ENCODE measurements at places on chromosomes 7 and 10.

DNA sequence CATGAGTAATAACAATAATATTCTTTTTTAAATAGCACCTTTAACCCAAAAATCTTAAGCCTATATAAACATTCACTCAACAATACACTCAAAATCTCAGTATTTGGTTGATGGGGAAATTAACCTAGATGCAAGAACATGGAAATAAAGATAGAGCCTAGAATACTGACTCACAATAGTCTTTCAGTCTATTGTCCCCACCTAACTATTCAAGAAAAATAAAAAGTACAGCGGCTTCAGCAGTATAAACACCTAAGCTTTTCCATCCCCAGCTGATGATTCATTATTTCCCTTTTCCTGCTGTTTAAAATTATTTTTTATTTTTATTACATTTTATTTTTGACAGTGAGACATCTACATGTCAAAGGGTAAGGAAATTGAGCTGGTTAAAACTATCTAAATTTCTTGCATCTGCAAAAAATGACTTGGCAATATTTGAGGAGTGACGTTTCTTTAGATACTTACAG, 201.4 kb downstream of the FZD1 start:
- DNase-seq: no peak

- no peak for DNase-seq
Measured at GRCh38 chr7:129605960-129606614, 5.4 kb upstream of the NRF1 start.

DNA sequence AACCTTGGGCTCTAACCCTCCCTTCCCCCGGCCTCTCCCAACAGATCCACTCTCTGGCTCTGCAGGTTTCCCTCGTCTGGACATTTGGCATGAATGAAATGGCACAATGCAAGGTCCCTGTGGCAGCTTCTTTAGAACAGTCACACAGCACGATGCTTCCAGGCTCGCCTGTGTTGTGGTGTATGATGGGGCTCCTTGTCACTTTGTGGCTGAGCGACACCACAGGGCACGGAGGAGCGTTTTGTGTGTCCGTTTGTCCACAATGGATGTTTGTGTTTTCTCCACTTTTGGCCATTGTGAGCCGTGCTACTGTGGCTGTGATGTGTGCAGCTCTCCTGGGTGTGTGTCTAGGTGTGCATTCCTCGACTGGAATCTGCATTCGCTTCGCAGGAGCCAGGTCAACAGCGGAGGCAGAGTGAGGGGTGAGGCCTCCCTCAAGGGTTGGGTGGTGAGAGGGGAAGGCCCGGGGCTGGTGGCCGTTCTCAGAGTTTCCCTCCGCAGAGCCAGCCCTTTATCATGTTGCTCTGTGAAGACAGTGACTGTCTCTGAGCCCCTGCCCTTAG, 22.3 kb upstream of the SHH start:
- no peak for DNase-seq

- no peak for DNase-seq
Measured at GRCh38 chr10:69457771-69458237, 6.5 kb downstream of the TSPAN15 start.

DNA sequence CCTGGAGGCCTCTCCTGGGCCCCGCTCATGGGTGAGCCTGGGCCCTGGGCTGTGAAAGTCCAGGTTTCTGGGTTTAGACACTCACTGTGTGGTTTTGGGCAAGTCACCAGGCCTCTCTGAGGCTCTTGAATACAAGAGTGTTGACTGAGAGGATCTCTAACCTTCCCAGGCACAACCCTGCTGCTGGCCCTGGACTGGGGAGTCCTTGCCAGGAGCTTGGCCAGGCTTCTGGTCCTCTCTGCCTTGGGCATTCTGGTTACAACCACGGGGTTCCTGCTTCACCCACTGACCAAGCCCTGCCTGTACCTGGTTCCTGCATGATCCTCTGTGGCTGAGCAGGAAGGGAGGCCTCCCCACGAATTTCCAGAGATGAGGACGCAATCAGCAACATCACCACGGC, 63.6 kb upstream of the COL13A1 start:
- DNase-seq: no peak

GRCh38 chr7:129777993-129778769, 166.7 kb downstream of the NRF1 start:
- no peak for DNase-seq

DNA sequence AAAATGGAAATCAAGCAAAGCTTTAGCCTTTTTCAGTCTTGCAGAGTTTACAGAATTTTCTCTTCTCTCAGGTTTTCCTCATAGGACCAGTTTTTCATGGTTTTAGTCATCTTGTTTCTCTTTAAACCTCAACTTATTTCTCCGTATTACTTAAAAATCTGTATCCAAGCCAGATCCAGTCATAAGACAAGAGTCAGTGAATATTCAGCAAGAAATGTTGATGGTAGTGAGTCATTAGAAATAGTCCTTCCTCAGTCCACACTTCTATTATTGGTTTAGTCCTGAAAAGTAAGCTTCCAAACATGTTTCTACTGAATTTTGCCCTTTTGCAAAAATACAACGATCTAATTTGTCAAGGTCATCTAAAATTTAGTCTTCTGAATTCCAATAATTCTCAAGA, 107.0 kb downstream of the VIM start:
- no peak for DNase-seq

- DNase-seq: no peak
Measured at GRCh38 chr7:92854501-92855238, 18.3 kb upstream of the CDK6 start.

GRCh38 chr10:69745698-69746097, 56.0 kb upstream of the COL13A1 start:
- DNase-seq: no peak

- DNase-seq: no peak
Measured at GRCh38 chr10:24209432-24209771, 464 bp downstream of the KIAA1217 start.

DNA sequence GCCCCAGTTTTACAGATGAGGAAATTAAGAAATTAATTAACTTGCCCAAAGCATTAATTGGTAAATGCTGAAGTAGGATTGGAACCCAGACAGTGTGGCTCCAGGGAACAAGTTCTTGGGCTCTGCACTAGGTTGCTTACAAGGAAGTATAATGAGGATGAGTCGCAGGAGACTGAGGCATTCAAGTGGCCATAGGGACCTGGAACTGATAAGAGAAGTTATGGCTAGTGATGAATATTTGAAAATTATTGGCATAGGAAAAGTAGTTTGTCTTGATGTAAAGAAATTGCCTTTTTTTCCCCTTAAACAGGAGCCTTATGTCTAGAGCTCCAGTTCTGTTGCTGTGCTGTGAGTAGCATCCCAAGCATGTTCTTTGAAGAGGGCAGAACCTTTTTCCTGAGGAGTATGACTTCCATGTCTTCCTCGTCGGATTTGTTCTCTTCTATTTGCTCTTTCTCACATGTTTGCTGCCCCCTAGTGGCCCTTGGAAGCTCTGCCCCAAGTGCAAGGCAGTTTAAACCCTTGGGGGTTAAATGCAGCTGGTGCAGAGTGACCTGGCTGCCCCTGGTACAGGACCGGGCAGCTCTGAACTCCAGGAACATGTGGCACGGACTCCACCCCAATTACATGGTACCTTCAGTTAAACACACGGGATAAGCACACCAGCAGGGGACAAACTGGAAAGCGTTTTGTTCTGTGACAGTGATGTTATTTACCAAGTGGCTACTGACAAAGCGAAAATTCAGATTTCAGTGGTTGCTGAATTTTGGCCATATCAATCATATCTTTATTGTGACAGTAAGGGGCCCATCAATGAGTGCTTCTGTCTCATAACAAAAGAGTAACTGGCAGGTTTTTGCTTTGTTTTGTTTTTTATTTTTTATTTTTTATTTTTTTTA, 148.8 kb downstream of the HECW1 start:
- DNase-seq: peak; percentile 46

DNA sequence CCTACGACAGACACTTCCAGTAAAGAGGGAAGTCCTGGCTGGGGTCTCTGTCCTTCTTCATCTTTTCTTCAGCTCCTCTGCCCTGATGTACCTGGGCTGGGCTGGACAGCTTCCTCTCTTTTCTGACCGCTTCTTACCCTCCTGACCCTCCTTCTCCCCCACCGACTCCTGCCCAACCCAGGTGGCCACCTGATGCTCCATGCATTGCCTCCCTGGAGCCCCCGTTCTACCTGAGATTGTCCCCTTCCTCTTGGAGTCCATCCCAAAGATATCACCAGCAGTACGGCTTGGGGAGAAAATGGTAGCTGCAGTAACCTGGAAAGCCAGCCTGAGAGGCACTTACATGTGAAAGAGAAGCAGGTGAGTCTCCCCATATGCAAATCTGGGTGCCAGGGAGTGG, 566.3 kb downstream of the TCERG1L start:
- no peak for DNase-seq

DNA sequence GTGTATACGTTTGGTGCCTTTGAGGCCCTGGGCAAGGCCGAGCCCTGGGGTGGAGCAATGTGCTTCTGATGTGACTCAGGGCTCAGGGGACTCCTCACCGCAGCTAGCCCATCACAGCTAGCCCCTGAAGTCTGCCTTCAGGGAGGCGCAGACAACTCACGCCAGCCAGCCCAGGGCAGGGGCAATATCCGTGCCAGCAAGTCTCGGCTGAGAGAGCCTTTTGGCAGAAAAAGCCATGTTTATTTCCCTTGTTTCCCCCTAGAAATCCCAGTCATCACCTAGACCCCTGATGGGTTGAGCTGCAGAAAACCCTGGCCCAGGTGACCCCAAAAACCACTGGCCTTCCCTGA, 90.4 kb downstream of the CHST15 start:
- no peak for DNase-seq

GRCh38 chr7:131532570-131533091, 23.8 kb downstream of the PODXL start:
- no peak for DNase-seq

DNA sequence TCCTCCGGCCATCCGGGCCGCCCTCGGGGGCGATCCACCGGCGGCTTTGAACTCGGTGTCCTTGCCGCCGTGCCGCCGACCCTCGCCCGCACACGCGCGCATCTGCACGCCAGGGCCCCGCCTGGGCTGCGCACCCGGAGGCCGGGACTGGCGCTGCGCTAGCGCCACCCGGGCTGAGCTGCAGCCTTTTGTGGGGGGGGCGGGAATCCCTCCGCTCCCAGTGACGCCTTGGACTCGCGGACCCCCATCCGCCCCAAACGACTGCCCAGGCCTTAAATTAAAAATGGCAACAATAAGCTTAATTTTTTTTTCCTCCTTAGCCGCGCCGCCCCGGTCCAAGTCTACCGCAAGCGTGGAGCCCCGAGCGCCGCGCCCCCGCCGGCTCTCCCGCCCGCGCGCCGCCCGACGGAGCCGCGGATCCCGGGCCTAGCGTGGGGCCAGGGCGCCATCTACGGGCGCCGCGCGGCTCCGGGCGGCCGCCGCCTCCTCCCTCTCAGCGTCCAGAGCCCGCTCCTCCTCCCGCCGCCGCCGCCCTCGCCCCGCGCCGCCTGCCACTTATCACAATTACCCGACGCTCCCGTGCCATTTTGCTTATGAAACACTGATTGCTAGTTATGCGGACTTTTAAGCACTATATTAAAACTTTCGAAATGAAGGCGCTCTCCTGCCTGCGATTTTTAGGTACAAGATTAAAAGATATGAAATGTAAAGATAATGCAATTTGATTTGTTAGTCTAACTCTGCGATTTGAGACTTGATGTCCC, 7.5 kb upstream of the EBF3 start:
- peak; percentile 37 for DNase-seq

DNA sequence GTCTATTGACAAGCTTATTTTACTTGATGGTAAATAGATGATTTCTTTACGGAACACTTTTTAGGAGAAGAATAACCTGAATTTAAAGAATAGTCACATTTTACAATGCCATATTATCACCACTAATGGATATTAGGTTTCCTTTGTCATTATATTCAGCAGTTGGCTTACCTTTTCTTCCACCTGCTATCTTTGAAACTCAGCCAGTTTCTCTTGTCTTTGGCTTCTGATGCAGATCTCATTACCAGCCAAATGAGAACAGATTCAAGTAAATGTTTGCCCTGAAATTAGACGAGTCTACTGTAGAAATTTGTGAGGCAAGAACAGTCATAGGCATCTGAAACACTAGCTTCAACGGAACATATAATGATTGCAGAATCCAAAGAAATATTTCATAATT, 85.5 kb upstream of the OIT3 start:
- no peak for DNase-seq

- no peak for DNase-seq
Measured at GRCh38 chr7:105787793-105788192, 88.6 kb downstream of the ATXN7L1 start.

DNA sequence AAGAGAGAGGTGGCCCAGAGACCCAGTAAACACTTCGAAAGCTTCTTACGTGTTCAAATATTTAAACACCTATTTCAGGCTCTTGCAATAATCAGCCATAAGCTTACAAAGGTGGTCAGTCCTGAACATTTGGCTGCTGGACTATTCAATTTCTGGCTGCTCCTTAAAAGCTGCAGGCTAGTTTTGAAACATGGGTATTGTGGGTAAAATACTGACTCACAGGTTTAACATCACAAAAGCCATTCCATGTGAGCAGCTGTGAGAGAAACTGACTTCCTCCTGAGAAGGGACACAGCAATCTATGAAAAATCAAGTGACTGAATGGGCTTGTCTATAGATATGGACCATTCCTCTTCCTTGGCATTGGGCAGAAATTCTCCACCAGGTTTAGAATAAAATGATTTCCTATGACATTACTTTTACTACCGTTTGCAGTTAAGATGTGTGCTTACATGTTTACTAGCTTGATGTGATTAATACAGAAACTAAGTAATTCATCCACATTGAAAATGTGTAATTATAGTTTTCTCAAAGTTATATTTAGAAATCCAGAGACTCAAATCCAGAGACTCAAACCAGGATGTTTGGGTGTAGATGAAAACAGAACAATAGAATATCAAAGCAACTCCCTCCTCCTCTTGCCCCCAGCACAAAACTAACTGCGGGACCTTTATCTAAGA, 252.3 kb downstream of the GATA3 start:
- DNase-seq: no peak

GRCh38 chr7:133272336-133272735, 19.5 kb downstream of the EXOC4 start:
- no peak for DNase-seq

DNA sequence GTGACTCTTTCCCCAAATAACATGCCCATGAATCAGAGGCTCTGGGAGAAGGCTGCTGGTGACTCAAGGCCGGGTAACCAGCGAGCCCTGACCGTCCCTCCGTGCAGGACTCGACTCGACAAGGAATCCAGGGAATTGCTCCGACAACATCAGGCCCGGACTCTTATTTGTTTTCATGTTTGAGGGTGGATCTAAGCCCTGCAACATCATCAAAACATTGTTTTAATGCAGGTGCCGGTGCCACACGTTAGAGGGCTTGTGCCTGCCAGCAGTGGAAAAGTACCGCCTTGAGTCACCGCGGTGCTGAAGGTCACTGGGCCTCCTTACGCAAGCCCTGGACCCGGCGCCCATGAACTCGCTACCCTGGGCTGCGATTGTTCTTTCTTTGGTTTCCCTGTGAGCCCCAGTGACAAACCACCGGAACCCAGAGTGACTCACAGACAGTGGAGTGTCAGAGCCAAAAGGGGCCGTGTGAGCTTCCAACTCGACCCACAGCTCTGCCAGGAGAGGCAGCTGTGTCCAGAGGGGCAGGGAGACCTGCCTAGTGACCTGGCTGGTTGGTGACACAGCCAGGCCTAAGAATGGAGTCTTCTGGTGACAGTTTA, 139.4 kb upstream of the SHH start:
- no peak for DNase-seq

GRCh38 chr7:26284995-26285632, 6.5 kb upstream of the SNX10 start:
- DNase-seq: no peak

- no peak for DNase-seq
Measured at GRCh38 chr10:131456411-131456810, 144.9 kb upstream of the TCERG1L start.

- no peak for DNase-seq
Measured at GRCh38 chr7:94351703-94352102, 43.0 kb upstream of the COL1A2 start.

Measured in activated CD4-positive, alpha-beta T cell treated with anti-CD3 and anti-CD28 coated beads for 24 hours (primary cell).